Stimulated activated CD4-positive, alpha-beta T cell treated with anti-CD3 and anti-CD28 coated beads, Interleukin-15, amount 100 ng/mL, for 48 hours (primary cell): ENCODE measurements at places on chromosomes 3 and 15.

- no peak for DNase-seq
Observed at GRCh38 chr15:98560338-98560737, 88.0 kb upstream of the IGF1R start.

DNA sequence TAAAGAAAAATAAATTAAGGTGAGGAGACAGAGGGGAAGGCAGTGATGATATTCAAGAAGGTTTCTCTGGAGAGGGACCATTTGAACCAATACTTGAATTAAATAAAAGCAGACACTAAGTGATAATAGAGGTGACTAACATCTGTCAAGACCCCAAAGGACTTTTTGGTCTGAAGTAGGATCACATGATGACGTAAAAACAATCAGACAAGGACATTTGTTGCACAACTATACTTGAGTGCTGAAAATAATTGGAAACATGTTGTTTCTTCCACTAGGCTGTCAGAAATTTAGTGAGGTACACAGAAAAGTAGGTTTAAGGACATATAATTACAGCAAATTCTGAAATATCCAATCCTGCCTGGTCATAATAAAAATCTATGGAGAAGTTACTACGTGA lies 179.5 kb downstream of the WNT5A start:
- no peak for DNase-seq

GRCh38 chr3:31589228-31589627 lies 56.5 kb downstream of the STT3B start:
- DNase-seq, result no peak

DNA sequence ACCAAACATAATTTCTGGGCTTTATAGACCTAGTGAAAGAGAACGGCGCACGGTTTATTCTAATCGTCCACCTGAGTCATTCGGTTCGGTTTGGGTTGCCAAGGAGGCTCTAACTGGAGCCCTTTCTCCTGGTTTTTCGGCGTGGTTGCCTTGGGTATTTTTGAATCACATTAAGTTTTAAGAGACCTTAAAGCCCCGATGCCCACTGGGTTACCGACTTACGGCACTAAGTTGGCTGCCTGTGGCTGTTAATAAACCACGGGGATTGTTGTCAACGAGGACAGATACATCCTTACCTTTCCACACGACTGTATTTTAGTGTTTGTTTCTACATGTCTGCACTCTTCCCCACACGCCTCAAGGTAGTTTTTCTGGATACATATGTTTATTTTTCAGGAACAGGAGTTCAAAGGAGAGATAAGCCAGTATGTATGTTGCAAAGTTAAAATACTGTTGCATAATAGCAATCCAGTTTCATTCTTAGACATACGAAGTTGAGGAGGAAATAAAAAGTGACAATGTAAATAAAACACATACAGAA lies 1.2 kb upstream of the ANP32A start:
- no peak for DNase-seq
